ENCODE measurements at places on chromosomes 5 and 9.
A peak's percentile ranks its signal among the peaks of the same experiment; 100 is the strongest.

DNA sequence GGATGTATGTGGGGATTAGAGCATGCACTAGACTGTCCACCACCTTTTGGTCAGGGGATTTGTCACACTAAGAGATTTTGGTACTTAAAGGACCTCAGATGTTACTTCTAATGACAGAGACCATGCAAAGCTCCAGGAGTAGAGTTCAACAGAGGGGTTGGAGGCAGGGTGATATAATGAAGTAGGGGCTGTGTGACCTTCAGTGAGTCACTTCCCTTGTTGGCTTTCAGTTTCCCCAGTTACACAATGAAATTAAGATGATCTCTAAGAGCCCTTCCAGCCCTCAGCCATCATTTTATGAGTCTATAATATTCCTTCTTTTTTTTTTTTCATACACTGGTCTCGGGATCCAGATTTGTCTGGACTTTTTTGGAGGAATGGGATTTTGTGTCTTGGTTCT is 26.8 kb downstream of the GLRA1 start:
- DNase-seq, result no peak

- no peak for DNase-seq
Measured at GRCh38 chr9:112755675-112756074, 5.1 kb downstream of the SNX30 start.

DNA sequence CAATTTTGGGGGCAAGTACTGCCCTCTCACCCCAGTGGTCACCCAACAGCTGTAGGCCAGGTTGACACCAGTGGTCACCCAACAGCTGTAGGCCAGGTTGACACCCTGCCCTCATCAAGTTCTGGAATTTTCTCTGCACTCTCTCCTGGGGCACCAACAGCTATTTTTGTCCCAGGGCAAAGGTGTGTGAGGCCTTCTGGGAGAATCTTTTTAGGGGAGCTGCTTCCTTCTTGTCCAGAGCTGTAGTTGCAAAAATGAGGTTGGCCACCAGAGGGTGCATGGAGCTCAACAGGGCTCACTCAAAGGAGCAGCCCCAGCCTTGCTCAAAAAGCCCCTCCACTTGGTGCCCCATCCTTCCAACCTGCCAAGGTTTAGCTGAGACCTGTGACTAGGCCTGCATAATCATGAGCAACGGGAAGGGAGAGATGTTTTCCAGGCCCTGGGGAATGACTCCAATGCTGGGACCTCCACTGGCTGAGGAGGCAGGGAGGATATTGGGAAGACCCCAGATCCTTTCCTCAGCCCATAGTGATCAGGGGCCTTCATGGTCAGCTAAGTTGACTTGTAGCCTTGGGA is 10.6 kb upstream of the P4HA2 start:
- no peak for DNase-seq

- no peak for DNase-seq
Measured at GRCh38 chr9:93630806-93631411, 54.5 kb downstream of the PHF2 start.

GRCh38 chr5:174825587-174825986 is 101.2 kb downstream of the MSX2 start:
- DNase-seq, result peak; percentile 40

DNA sequence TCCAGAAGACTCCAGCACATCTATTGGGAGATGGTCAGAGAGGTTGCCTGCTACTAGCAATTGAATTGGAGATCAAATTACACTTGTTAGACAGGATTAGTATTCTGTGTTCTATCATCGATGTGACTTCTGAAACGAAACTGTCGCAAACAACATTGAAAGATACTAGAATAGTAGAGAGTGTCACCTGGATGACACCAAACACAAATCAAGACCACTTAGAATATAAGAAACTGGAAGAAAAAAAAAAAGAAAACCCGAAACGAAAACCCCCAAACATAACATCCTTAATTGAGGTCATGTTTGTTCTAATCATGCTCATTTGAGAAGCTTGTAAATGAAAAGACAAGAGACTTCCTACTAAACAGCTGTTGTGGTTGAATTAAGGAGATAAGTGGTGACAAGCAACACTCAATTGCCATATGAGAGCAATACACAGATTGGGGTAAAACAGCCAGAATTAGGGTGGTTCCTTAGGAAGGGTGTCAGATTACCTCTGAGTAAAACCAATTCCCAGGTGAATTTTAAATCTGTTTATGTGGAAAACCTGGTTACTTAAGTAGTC is 97.6 kb downstream of the BASP1 start:
- DNase-seq, result peak; percentile 7

GRCh38 chr9:92617951-92618510 is 51.9 kb downstream of the IPPK start:
- DNase-seq, result no peak

DNA sequence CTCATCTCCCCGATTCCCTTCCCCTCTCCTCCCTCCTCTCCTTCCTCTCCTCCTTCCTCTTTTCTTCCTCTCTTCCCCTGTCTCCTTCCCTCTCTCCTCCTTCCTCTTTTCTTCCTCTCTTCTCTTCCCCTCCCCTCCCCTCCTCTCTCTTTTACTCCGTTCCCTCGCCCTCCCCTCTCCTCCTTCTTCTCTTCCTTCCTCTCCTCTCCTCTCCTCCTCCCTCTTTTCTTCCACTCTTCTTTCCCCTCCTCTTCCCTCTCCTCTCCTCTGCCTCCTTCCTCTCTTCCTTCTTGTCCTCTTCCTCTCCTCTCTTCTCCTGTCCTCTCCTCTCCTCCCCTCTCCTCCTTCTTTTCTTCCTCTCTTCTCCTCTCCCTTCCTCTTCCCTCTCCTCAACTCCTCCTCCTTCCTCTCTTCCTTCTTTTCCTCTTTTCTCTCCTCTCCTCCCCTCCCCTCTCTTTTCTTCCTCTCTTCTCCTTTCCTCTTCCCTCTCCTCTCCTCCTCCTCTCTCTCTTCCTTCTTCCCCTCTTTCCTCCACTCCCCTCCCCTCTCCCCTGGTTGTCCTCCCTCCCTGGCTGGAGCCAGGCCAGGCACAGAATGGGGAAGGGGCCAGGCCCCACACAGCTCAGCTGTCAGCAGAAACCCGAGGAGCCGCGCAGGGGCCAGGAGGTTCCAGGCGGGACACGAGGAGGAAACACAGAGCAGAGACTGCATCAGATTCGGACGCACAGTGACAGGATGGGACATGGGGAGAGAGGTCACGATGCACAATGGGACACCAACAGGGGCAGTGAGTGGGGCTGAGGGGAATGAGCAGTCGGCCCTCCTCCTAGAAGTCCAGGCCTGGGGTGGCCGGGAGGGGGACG is 48.0 kb downstream of the CAMK2A start:
- DNase-seq, result no peak

- no peak for DNase-seq
Measured at GRCh38 chr5:92711956-92712355, 869.1 kb downstream of the NR2F1-AS1 start.

- DNase-seq, result no peak
Measured at GRCh38 chr9:85553475-85553874, 188.3 kb downstream of the AGTPBP1 start.

- DNase-seq, result no peak
Measured at GRCh38 chr9:5834214-5834613, 1.3 kb upstream of the ERMP1 start.

GRCh38 chr5:79516986-79517385 is 3.1 kb upstream of the HOMER1 start:
- no peak for DNase-seq

GRCh38 chr5:103458497-103459040 is 104.0 kb downstream of the NUDT12 start:
- DNase-seq, result no peak

- no peak for DNase-seq
Measured at GRCh38 chr5:54098267-54098666, 212.1 kb downstream of the ARL15 start.

DNA sequence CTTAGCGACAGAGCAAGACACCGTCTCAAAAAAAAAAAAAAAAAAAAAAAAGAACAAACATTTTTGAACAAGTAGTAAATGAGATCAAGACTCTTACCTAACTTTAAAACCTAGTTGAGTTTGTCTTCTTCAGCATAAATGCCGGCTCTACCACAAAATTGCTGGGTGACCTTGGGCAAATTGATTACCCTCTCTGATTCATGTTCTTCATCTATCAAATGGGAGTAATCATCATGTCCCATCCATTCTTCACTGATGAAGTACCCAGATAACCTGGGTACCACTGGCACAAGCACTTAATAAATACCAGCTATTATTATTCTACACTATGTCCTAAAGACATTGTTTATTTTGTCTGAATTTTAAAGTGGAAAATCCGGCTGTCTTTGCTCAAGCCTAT is 96.3 kb downstream of the ATPSCKMT start:
- no peak for DNase-seq

DNA sequence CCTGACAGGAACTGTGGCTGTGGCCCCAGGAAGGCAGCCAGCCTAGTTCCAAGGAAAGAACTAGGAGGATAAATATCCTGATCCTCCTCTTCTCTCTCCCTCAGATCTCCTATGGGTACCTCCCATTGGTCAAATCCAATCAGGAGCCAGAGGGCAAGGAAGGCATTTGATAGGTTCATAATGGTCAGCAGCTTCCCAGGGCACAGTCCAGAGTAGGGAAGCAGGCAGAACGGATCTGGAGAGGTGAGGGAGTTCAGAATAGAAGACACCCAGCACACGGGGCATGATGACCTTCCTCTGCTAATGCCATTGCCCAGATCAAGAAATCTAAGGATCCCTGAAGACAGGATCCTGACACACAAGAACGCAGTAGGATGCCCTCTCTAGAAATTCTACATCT is 8.6 kb downstream of the ABLIM3 start:
- DNase-seq, result no peak

- DNase-seq, result no peak
Measured at GRCh38 chr5:15290953-15291352, 209.0 kb upstream of the FBXL7 start.

DNA sequence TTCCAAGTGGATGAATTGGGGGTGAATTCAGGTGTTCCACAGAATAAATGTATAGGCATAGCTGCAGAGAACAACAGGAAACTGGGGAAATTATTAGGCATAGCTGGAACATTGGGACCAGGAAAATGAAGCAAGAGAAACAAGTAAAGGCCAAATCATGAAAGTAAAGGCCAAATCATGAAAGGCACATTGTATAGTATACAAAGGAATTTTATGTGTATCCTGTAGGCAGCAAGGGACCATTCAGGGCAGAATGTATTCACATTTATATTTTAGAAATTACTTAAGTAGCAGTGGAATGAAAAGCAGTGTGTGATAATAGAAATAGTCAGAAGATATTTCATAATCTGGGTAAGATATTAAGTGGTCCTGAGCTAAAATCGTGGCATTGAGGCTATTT is 127.3 kb upstream of the GRHPR start:
- DNase-seq, result no peak

GRCh38 chr5:171771856-171772255 is 13.8 kb upstream of the SMIM23 start:
- DNase-seq, result no peak

DNA sequence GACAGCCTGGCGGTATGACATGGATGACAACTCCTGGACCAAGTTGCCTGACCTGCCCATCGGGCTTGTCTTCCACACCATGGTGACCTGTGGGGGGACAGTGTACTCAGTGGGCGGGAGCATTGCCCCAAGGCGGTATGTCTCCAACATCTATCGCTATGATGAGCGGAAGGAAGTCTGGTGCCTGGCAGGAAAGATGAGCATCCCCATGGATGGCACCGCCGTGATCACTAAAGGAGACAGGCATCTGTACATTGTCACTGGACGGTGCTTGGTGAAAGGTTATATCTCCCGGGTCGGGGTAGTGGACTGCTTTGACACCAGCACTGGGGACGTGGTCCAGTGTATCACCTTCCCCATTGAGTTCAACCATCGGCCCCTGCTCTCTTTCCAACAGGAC is 1.3 kb downstream of the CCIN start:
- DNase-seq, result no peak

- DNase-seq, result peak; percentile 66
Measured at GRCh38 chr9:114722081-114722621, 40.2 kb upstream of the TEX48 start.

- no peak for DNase-seq
Measured at GRCh38 chr5:4230786-4231641, 635.4 kb downstream of the IRX1 start.

- no peak for DNase-seq
Measured at GRCh38 chr5:101904736-101905135, 391.3 kb downstream of the SLCO4C1 start.

- no peak for DNase-seq
Measured at GRCh38 chr5:76818844-76819831, at the start of gene F2RL1. Gene F2RL1, plus strand, starts transcription at chr5:76819030. Its CDS starts 153 bp downstream, at chr5:76819183.

DNA sequence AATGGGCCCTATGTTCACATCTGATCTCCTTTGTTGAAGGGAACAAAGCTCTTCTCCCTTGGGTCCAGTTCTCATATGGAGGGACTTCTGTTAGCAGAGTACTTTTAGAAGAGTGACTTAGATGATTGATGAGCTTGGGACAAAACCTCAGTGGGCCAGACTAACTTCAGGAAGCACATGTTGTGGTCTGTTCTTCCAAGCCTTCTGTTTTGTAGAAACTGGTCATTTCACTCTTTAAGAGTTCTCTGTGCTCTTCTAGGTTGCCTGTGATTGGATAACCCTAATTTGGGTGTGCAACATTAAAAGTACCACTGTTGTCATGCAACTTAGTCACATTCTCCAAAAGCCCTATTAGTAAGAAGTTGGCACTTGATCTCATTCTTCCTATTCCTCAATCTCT is 183.5 kb upstream of the ACO1 start:
- DNase-seq, result no peak

- DNase-seq, result no peak
Measured at GRCh38 chr5:34919077-34919476, 3.6 kb downstream of the BRIX1 start.

DNA sequence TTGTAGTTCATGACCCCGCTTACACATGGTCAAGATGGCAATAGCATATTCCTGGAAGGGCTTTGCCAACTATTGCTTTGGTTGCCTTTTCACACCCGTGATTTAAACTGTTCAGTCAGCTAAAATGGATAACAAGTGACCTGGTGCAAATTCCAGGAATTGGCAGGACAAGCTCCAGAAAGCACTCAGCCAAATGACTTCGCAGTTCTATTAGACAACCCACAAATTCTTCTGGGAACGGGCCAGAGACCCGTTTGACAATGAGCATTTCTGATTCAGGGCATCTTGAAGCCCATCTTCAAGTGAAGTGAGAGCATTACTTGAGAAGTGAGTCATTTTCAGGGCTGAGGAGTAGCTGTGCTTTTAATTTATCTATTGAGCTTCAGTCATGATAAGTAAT is 165.0 kb downstream of the DROSHA start:
- no peak for DNase-seq

GRCh38 chr5:96180684-96181435 is 219.2 kb upstream of the ELL2 start:
- no peak for DNase-seq

DNA sequence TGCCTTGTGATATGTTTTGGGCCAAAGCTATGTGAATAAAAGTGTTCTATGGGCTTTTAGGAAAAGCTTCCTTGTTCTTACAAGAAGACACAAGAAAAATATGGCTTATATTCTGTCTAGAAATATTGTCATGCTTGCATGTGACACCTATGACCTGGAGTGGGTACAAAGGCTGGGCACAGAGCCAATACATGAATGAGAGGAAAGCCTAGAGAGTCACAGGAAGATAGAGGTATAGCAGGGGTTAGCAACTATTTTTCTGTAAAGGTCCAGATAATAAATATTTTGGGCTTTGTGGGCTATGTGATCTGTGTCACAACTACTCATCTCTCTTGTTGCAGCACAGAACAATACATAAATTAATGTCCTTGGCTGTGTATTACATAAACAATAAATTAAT is 196.6 kb upstream of the CD180 start:
- DNase-seq, result no peak

All from AG09309 (cell line).